ENCODE measurements at places on chromosomes 11 and 22. TPM values are rescaled to one million over a fixed set of nuclear protein-coding genes. Genes with fewer than 3 reads are reported as not detected.
A peak's percentile ranks its signal among the peaks of the same experiment; 100 is the strongest.

ARFGAP3 gene
- total RNA-seq = 33.2 TPM

CALCA gene
- total RNA-seq = not detected

APOA4 gene
- not detected for total RNA-seq

LRRC56 gene
- total RNA-seq = 15.8 TPM

GNB1L gene
- 6.6 TPM for total RNA-seq

OR4D5 gene
- not detected for total RNA-seq

DNA sequence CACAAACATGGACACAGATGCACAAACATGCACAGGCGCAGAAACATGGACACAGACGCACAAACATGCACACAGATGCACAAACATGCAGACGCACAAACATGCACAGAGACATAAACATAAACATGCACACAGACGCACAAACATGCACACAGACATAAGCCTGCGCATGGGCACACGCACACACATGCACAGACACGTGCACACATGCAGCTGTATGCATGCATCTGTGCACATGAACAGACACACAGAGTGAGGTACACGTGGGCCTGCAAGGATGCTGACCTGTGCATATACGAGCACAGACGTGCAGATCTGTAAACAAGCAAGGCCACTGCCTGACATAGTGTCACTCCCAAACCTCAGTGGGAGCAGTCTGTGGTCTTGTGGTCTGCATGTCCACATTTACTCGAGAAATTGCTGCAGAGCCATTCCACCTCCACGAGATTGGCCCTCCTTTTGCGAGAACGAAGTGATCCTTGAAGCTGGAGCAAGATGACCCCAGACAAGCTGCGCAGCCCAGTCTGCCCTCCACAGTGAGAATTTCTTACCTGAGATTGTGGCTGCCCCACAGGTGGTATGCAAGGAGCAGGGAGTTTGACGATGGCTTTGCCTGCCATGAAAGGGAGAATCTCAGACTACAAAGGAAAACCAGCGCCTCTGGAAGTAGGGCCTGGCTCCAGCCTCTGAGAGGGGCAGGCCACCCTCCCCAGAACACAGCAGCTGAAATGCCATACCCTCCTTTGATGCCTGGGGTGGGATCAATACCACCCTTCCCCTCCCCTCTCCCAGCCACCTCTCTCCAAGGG, 299.9 kb downstream of the BRD1 start:
- DNase-seq = no peak

GRCh38 chr11:68312780-68313573, 586 bp downstream of the LRP5 start:
- peak; percentile 52 for DNase-seq

DNA sequence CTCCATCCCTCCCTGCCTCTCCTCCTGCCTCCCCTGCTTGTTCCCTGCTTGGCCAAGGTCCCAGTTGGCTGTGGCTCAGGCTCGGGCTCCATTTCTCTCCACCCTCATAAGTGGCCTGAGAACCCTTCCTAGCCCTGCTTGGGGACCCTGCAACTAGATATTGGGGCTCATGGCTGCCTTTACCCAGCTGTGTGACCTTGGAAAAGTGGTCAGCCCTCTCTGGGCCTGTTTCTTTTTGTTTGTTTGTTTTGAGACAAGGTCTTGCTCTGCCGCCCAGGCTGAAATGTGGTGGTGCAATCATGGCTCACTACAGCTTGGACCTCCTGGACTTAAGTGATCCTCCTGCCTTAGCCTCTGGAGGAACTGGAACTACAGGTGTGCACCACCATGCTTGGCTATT, 20.3 kb upstream of the CABP2 start:
- no peak for DNase-seq

DNA sequence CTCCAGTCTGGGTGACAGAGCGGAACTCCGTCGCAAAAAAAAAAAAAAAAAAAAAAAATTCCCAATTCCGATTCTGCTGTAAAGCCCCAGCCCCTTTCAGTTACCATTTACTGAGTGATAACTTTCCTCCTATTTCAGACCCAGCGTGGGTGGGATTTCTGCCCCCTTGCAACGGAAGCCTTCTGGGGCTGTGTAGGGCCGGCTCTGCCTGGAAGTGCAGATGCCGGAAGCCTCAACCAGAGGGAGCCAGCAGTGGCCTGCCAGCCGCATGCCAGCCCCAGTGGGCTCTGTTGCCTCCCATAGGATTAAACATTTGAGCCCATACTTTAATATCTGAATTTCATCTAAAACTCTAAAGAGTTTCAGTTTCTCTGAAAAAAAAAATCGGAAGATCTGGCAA, 60.0 kb upstream of the NUP50 start:
- DNase-seq = no peak

DNA sequence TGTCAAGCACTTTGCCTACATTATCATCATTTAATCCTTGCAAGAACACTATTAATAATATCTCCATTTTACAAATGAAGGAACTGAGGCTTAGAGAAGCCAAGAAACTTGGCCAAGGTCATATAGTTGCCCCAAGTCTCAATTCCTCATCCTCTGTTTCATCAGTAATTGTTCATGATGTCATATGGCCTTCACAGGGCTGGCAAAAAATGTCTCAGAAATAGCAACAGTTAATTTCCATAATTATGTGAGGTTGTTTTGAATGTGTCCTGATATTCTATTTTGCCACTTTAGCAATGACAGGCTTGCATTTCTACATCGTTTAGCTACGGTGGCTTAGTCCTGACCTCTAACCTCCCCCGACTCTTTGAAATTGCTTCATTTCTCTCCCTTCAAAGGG, 20.6 kb upstream of the TRIM44 start:
- no peak for DNase-seq

- DNase-seq = no peak
Observed at GRCh38 chr11:9839550-9839949, 175.7 kb downstream of the SWAP70 start.

DNA sequence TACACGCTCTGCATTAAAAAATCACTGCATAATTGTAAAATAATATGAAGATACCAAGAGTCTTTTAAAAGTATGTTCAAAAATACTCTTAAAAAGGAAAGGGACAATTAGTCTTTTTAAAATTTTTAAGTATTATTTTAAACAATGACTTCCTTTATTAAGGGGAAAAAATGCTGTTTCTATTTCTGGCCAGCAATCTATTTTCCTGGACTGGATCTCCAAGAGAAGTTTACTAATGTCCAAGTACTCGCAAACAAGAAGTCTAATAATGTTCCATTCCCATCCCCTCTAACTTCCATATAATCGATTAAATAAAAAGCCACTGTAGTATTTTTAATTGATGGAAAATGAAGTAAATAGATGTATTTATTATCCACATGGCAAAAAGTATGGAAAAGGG, 123.7 kb downstream of the MPPED2 start:
- no peak for DNase-seq

GRCh38 chr11:77966338-77966737, 28.1 kb downstream of the INTS4 start:
- no peak for DNase-seq

DNA sequence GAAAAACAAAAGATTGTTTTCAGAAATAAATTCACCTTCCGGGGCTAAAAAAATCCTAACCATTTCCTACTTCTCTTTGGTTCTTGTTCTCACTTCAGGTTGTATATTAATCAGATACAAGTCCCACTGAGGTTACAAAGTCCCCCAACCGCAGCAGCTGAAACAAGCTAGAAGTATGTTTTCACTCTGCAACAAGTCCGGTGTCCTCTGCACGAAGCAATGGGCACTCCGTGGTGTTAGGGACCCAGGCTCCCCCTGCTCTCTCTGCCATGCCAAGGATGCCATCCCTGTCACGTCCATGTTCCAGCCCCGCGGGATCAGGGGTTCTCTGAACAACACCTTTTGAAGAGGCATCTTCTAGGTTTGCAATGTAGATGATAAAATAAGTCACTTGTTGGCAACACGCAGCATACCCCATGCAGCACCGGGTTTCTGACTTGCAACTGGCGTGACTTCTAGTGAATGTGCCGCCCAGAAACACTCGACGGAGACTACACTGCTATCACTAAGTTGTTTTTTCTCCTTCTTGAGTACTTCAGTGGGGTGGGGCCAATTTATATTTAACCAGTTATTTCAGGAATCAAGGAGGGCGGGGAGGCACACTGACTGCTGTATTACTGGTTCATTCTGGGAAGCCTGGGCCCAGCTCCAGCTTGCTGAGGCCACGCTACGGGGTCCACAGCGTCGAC, 25.4 kb upstream of the GSTP1 start:
- DNase-seq = no peak

DNA sequence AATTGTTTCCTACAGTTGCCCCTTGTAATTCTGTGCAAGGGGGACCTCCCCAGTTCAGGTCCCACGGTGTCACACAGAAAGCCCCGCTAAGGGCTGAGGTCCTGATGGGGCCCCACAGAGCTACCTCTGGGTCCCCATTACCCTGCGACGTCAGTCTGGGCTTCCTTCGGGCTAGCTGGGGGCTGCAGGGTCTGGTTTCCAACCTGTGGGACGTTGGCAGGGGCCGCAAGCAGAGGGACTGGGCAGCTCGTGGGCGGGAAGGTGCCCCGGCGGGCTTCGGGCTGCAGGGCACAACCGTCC, 698 bp downstream of the SLC37A4 start:
- DNase-seq = no peak

- no peak for DNase-seq
Observed at GRCh38 chr11:121802542-121802941, 313.5 kb downstream of the BLID start.

DNA sequence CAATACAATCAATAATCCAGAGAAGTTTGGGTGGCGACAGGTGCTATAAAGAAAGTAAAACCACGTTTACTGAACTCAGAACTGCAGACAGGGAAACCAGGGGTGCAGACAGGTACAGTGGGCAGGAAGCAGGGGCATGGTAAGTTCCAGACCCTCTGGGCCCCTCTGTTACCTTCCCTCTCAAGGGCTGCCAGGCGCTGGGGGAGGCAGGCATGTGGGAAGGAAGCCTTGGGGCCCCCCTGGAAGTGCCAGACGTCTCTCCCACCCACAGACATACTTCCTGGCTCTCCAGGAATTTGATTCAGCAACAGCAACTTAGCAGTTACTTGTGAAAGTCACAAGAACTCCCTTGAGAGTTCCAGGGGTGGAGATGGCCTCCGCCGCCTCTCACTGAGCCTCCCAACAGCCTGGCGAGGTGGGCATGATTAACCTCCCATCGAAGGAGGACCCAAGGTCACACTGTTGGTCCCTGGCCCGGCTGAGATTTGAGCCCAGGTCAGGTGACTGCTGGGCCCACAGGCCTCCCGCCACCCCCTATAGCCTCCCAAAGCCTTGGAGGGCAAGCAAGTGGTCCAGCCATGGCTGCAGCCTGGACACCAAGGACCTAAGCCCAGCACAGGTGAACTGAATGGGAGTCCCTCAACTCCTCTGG, 14.1 kb upstream of the TSKU start:
- no peak for DNase-seq

DNA sequence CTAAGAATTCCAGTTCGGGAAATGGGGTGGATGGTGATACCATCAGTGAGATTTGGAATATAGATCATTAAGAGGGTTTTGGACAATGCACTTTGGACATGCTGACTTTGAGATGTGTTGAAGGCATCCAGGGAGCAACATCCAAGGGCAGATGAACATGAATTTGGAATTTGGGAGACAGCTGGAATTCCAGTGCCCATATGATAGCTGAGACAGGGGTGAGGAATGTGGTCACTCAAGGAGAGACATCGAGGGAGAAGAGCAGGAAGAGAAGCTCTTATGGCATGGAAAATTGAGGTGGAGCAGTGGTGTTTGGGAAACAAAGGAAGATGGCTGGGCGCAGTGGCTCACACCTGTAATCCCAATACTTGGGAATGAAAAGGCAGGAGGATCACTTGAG, 11.8 kb upstream of the MICAL2 start:
- DNase-seq = no peak

DNA sequence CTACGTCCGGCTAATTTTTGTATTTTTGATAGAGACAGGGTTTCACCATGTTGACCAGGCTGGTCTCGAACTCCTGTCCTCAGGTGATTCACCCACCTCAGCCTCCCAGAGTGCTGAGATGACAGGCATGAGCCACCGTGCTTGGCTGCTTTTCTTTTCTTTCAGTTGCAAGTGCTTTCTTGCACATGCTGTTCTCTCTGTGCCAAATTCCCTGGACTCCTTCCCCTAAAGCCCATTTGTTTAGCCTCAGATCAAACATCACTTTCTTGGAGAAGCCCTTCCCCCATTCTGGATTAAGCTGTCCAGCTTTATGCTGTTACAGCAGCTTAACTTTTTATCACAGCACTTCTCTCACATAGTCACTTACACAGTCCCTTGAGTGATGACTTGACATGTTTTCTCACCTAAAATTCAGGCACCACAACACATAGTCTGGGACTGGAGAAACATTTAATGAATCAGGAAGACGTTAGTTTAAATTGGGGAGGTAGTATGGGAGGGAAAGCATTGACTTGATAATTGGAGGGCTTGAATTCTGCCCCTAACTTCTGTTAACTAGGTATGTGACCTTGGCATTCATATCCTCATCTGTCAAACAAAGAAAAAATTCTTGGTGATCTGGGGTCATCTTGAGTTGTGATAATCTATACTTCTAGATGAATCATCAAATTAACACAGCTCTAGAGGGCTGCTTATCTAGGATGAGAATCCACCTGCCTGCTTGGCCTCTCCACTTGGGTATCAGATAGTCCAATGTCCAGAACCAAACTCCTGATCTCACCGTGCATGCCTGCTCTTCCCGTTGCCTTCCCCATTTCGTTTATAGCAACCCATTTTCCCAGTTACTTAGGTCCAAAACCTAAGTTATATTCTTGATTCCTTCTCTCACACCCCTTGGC, 18.4 kb downstream of the ACO2 start:
- no peak for DNase-seq

DNA sequence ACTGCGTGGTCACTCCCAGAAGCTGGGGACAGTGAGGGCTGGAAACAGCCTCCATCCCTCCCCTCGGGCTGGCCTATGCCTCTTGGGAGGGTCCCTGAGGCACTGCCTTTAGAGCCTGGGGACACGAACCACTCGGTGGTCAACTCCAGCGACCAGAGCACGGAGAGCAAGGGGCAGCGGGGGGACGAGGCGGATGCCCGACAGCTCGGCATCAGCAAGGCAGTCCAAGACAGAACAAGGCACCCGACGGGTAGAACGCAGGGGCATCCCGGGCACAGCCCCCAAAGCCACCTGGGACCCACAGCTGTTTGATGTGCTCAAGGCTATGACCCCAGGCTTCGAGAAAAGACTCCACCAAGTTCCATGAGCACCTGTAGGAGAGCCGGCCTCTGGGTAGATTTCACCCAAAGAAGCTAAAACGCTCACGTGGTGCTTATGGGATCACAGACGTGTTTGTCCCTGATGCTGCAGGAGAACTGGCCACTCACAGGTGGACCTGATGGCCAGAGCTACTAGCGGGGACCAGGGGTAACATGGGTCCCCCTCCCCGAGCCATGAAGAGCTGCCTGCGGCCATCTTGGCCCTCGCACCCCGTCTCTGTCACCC, 510 bp upstream of the LSP1 start:
- no peak for DNase-seq

DNA sequence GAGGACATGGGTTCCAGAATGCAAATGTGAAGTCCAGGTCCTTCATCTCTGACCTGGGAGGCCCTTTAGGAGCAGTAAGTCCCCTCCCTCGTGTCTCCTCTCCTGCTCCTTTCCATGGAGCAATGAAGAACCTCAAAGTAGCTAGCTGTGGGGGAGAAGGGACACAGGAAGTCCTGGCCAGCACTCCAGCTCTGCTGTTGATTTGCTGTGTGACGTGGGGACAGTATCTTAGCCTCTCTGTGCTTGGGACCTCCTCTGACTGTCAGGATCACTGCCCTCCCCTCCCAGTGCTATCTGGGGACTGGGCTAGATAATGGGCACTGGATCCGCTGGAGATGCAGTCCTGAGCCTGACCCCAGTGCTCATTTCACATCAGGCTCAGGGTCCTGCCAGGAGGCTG, 1.1 kb upstream of the APOBEC3H start:
- DNase-seq = no peak

GRCh38 chr22:43094085-43094484, 4.9 kb upstream of the TTLL1 start:
- no peak for DNase-seq

GRCh38 chr22:37021710-37022482, 2.4 kb downstream of the MPST start:
- peak; percentile 76 for DNase-seq
